Testis (tissue), 5 donors: ENCODE measurements at places on chromosomes 4 and X.

DNA sequence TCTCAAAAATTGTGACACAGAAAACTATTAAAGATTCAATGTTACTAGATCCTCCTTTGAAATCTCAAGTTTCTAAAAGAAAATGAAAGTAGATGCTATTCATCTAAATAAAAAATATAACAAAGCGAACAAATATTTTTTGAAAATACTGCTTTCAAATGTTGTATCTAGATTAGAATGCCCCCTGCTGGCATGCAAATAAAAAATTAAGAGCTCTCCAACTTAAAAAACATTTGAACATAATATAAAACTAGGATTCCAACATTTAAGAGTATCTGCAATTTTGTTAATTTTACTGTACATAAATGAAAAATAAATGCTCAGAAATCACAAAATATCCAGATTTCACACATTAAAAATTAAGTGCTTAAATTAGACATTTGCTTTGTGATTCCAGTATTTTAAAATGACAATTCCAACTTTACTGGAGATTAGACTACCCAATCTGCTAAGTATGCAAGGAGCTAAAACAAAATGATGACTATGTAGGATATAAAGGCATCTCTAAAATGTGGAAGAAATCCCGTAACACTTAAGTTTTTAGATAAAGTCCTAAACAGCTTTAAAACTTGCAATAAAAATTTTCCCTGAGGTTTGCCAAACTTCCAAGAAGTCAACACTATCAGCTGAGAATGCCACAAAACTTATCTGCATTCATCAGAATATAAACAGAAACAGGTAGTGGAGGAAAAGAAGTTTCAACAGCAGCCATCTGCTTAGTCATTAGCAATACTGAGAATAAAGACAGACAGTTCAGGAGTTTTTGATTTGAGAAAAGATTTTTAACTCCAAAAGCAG lies 32.7 kb downstream of the DHX15 start:
- DNase-seq: no peak

- no peak for DNase-seq
These were observed 205.9 kb upstream of the GALNT7 start for GRCh38 chr4:172962564-172963353.

- no peak for DNase-seq
These were observed 60.9 kb downstream of the BMP15 start for GRCh38 chrX:50971395-50971794.

- DNase-seq: peak; percentile 63
These were observed 53.8 kb upstream of the OTUD4 start for GRCh38 chr4:145234091-145234706.

DNA sequence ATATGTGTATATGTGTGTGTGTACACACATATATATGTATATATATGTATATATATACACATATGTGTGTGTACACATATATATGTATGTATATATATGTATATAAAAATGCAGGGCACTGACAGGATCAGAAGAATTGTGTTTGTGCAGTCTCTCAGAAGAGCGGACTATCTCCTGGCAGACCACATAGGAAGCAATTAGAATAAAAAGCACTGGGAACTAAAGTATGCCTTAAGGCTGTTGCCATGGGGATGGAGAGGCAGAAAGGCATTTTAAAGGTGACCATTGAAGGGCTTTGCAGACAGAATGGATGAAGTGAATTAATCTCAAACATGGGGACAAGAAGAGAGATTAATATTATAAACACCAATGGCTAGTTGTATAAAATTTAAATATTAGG lies 33.7 kb upstream of the USP51 start:
- no peak for DNase-seq

GRCh38 chr4:99593781-99594641 lies 19.4 kb downstream of the MTTP start:
- no peak for DNase-seq

GRCh38 chr4:80215449-80216052 lies 18.2 kb downstream of the PRDM8 start:
- no peak for DNase-seq

- DNase-seq: no peak
These were observed 103.3 kb upstream of the TSPAN7 start for GRCh38 chrX:38458071-38458470.

- peak; percentile 31 for DNase-seq
These were observed 283.6 kb downstream of the CFAP299 start for GRCh38 chr4:80619070-80619674.

DNA sequence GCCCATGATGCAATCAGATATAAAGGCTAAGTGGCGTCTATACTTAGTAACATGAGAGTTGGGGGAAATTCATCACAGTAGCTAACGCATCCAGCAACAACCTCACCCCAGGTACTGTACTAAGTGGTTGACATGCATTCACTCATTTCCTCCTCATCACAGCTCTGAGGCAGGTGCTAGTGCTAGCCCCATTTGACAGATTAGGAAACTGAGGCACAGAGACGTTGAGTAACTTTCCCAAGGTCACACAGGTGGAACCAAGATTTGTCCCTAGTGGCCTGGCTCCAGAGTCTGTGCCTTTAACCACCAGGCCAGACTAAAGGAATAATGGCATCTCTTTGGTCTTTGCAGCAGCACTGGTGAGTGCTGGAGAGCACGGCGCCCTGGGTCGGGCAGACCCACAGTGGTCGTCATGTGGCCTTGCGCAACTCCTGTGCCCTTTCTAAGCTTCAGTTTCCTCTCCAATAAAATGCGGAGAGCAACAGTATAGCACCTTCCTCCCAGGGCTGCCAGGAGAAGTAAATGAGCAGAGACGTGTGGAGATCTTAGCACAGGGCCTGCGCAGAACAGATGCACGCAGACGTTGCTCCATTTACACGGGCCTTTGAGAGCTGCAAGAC lies 186.4 kb downstream of the BCOR start:
- DNase-seq: no peak

- DNase-seq: no peak
These were observed 834.7 kb downstream of the RAPGEF2 start for GRCh38 chr4:159937595-159937994.

GRCh38 chr4:158102904-158103303 lies 69.9 kb downstream of the GASK1B start:
- no peak for DNase-seq

DNA sequence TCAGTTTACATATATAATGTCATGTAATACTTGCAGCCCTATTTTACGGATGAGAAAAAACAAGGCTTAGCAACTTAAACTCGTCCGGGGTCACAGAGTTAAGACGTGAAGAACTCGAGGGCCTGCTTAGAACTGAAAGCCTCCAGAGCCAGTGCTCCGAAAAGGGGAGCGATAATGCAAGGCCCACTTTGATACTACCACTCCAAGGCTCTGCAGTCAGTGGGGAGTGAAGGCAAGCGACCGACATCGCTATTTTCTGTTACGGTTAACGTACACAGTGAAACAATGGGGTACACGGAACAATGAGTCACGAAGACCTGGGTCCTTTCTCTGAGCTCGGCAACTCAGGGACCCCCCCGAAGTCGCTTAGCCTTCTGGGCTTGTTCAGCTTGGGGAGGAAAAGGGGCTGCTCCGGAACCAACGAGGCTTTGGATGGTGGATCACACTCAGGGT lies 965 bp downstream of the PPA2 start:
- DNase-seq: no peak

DNA sequence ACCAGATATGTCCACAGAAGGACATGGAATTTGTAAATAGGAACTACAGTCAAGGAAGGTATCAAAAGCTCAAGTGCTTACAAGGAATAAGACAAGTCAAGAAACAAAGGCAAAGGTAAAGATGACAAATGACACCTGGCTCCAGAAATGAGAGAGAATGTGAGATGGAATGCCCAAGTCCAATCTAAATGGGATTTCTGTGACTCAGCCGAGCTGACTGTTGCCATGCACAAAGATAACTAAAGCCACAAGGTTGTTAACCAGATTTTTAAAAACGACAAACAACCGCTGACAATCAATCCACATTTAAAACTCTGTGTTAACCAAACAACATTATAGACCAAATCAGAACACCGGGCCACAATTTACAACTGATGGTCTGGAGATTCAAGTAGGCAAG lies 1.1 kb downstream of the NFXL1 start:
- no peak for DNase-seq

DNA sequence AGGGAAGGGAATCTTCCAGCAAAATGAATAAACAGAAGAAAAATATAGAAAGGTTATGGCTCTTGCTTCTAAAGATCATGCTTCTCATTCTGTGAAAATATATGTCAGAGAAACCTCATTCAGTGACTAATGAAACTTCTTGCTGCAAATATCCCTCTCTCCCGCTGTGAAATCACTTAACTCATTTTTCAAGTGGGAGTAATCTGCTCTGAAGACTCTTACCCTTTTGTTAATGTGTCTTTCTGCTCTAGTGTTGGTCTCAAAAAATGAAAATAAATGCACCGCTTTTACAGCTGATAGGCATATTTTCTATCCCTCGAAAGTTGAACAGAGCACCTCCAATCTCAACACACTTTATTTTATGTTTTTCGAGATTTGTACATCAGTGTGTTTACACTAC lies 252.3 kb downstream of the NLGN4X start:
- no peak for DNase-seq

GRCh38 chrX:110258552-110258951 lies 59.3 kb downstream of the AMMECR1 start:
- no peak for DNase-seq

GRCh38 chr4:41125558-41126311 lies 88.6 kb downstream of the APBB2 start:
- no peak for DNase-seq

DNA sequence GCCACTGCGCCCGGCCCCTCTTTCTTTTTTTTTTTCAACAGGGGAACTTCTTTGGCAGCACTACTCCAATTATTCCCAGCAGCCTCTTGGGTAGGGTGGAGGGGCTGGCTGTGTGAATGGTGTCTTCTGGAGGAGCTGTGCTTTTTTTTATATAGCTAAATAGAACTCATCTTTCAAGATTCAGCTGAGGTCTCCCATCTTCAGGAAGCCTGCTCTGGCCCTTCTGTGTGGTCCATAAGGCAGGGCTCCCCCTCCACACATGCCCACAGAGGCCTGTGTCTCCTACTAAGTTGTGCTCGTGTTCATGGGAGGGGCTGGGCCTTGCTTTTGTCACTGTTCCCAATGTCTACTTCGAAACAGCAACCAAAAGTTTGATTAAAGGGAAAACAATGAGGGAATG lies 116.8 kb downstream of the AFAP1 start:
- DNase-seq: no peak

DNA sequence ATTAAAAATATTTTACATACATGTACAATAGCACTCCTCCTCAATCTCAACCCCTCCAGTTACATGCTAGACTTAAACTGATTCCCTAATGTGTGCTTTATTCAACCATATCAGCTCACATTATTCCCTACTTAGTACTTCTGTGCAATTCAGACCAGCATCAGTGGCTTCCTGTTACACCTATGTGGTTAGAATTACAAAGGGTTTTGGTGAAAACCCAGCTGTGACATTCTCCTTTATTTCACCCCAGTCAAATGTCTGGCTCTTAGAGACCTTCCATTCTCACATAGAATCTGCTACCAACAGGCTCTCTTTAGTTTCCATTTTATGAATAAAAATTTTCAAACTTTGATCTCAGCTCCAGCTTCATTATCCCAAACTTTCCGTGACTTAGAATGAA lies 85.2 kb upstream of the SLC7A11 start:
- no peak for DNase-seq

GRCh38 chrX:19202171-19202570 lies 79.9 kb upstream of the ADGRG2 start:
- DNase-seq: no peak

GRCh38 chr4:44916411-44916810 lies 190.1 kb upstream of the GNPDA2 start:
- no peak for DNase-seq

DNA sequence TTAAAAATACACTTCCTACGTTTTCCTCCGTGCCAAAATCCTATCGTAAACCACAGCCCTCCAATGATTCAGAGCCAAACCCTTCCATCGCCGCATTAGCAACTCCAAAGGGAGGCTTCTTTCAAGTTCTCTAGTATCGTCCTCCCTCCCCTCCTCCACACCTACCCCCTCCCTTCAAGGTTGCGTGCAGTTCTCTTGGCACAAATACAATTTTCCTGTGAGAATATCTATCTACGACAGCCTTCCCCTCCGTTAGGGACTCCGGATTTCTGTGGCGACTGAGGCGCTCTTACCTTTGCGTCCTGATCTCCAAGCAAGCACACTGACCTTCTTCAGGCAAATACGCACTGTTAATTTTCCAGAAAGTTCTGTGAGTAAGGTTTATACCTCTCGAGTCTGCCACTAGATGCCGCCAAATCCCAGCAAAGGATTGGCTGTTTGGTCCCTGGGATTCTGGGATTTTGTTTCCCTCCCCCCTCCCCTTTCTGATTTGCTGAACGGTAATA lies 1.2 kb upstream of the MORF4L2 start:
- peak; percentile 78 for DNase-seq

- DNase-seq: no peak
These were observed 80.6 kb upstream of the CBR4 start for GRCh38 chr4:169090484-169091215.

GRCh38 chr4:13766761-13767540 lies 139.4 kb upstream of the BOD1L1 start:
- DNase-seq: no peak

- no peak for DNase-seq
These were observed 55.6 kb upstream of the NKAP start for GRCh38 chrX:119999087-119999634.
